ENCODE measurements at places on chromosomes 4 and X.

DNA sequence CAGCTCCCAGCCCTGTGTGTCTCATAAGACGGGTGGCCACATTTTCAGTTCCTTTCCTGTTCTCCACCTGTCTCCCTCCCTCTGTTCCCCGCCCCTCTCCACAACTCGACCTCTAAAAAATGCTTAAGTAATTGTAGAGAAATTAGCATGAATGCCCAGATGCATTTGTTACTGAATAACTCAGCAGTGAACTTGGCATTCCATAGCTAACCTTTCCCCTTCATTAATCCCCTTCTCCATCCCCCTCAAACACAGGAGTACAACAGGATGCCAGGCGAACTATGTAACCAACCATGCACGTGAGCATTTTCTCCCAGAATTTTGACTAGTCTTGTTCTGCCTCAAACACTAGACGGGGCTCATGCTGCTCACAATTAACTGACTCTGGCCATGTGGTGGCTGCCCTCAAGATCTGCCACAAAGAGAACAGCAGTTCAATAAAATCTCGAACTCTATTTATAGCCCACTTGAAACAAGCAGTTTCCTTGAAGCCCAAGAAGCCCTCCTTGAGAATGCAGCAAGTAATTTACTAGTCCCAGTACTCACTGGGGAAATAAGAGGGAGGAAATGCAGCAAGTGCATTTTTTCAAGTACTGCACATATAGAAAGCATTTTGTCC is 351.2 kb downstream of the ARHGAP24 start:
- DNase-seq = no peak

DNA sequence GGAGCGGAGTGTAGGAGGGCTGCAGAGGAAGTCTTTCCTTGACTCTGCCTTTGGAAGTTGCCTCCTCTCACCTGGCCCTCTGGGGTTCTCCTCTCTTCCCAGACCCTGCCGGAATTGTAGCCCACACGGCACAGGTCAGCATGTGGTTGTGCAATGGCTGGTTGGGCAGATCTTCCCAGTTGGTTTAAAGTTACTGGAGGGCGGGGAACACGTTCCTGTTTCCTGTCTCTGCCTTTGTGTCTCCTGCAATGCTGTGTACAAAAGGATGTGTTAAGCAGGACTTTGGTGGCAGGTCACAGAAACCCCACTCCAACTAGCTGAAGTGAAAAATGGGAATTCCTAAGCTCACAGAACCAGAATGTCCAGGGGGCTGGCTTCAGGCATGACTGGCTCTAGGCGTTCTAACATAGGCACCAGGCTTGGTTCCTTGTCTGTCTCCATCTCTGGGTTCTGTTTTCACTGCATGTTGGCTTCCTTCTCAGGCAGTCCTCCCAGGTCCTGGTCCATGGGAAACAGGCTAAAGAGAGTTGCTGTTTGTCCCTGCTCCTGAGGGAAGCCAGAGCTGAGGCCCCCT is 19.9 kb downstream of the SORCS2 start:
- no peak for DNase-seq

DNA sequence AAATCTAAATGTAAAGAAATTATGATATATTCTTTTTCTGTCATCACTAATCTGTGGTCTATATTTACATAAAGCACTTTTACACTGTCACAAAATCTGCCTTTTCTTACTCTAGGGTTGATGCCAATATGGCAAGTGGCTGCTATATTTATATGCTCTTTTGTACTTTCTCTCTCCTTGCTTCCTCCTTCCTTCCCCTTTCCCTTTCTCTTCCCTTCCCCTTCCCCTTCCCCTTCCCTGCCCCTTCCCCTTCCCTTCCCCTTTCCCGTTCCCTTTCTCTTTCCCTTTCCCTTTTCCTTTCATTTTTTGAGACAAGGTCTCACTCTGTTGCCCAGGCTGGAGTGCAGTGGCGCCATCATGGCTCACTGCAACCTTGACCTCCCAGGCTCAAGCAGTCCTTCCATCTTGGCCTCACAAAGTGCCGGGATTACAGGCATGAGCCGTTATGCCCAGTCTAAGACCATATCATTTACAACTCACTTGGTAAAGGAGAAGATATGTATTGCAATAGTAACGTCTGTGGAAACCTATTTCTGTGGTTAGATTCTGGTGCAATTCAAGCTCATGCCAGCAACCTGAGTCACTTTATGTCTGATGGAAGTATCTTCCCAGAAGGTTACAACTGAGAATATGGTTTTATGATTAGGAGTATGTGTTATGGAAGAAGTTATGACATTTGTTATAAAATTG is 13.9 kb upstream of the PLAC8 start:
- no peak for DNase-seq

DNA sequence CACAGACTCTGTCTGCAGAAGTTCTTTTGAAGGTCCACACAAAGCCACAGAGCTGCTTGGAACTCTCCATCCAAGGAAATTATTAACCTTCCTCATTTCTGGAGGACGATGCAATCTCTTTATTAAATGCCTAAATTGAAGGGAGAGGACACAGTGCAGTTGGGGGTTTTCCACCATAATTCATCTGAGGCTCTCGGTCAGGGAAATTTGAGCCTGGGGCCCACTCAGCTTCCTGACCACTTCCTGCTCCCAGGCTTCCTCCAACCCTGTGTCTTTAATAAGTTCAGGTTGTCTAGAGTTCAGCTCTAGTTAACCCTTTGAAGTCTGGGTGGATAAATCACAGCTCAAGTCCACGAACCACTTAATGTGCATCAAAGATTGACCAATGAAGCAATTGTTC is 58.5 kb downstream of the PRPS1 start:
- no peak for DNase-seq

GRCh38 chr4:88649716-88650115 is 47.9 kb downstream of the NAP1L5 start:
- DNase-seq = no peak

DNA sequence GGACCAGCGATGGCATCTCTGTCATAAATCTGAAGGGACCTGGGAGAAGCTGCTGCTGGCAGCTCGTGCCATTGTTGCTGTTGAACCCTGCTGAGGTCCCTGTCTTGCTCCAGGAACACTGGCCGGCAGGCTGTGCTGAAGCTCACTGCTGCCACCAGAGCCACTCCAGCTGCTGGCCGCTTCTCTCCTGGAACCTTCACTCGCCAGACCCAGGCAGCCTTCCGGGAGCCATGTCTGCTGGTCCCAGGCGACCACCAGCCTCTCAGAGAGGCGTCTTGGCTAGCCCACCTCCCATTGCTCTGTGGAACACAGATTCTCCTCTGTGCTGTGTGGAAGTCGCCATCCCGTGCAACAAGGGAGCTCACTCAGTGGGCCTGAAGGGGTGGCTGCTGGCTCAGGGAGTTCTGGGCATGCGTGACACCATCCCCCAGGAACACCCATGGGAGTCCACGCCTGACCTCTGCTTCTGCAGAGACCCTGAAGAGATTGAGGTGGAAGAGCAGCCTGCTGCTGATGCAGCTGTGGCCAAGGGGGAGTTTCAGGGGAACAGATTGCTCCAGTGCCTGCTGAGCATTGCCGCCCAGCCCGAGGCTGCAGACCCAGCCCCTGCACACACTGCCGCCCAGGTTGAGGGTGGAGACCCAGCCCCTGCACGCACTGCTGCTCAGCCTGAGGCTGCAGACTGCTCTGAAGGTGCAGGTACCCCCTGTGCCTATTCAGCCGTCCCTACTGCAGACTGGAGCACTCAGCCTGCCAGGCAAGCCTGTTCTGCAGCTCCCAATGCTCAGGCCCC is 33.1 kb upstream of the CYP4V2 start:
- no peak for DNase-seq

DNA sequence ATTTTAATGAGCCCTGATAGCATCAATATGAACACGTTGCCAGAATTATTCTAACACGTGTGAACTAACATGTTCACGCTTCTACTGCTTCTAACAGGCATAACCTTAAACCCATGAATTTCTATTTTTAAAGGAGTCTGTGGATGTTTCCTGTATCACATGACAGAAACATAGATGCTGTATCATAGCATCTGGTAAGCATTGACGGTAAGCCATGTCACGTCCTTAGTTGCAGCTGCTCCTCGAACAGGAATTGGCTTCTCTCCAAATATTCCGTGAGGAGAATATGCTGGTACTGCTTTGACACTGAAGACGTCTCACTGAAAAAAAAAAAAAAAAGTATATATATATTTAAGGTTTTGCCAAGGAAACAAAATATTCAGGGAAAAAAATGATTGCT is 105.1 kb upstream of the MXRA5 start:
- no peak for DNase-seq

GRCh38 chr4:91936311-91936710 is 367.5 kb upstream of the GRID2 start:
- no peak for DNase-seq

DNA sequence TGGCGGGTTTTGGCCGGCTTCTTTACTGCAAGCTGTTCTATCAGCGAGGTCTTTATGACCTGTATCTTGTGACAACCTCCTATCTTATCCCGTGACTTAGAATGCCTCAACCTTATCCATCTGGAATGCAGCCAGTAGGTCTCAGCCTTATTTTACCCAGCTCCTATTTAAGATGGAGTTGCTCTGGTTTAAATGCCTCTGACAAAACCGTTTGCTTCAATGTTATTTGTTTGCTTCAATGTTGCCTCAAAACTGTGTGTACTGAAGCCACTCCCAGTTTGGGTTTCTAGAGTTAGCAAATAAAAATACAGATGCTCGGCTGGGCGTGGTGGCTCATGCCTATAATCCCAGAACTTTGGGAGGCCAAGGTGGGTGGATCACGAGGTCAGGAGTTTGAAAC is 51.6 kb downstream of the ZNF518B start:
- no peak for DNase-seq

GRCh38 chr4:136112116-136112515 is 1420.2 kb downstream of the PCDH18 start:
- DNase-seq = no peak

DNA sequence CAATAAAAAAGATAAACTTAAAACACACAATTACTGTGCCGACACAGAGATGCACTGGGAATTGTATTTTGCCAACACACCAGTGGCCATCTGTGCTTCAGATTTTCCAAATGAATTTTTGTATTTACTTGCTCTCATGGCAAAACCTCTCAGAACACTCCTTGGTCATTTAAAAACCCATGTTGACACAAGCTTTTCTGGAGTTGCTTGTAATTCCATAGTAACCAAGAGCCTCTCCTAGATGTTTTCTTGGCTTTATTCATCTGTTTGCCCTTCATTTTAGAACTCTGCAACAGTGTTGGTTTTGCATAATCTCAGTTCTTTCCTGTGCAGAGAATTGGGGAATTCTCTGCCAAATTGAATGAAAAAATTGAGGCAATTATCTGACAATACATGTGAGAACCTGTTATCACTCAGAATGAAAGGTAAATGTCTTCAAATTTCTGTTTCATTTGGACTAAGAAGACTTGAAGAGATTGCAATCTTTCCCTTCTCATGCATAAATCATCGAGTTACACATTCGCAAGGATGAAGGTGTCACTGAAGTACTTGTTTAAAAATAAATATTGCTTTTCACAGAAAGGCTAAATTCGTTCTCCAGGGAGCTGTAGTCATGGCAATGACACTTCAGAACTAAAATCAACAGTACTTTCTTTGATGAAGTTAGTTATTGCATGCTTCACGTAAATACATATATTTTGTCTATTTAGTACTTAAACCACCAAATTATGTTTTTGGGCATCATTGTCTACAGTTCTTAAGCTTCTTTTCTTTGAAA is 301.8 kb upstream of the CTSO start:
- DNase-seq = no peak

DNA sequence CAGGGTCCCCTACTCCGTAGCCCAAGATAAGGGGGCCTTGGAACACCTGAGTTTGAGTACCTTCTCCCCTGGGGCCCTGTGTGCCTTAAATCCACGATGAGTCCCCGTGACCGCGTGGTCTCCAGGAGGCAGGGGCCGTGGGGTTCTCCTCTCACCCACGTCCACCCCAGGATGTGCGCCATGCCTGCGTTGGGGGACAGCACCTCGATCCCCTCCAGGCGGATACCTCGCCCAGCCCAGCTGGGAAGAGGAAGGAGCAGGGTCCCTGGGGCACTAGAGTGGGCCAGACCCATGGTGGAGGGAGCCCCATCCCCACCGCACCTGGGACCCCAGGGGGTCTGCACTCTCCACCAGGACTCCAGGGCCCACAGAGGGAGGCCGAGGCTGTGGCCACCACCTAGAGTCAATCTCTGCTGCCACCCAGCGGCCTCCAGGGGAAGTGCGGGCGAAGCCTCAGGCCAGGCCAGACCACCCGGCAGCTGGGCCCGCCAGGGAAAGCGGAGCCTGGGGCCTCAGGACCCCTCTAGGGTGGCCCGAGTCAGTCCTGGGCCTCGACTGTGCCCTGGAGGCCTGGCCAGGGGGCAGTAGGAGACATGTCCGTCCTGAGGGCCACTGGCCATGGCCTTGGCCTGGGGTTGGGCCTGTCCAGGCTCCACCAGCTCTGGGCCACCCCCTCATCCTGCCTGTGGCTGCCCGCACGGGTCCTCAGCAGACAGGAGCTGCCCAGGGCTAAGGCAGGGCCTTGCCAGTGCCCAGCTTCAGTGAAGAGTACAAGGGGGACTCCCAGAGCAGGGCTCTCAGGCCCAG is 55.0 kb downstream of the FAM53A start:
- peak; percentile 71 for DNase-seq

GRCh38 chr4:4560642-4561041 is 18.8 kb upstream of the STX18 start:
- no peak for DNase-seq

GRCh38 chr4:86114563-86114962 is 245.3 kb downstream of the MAPK10 start:
- DNase-seq = no peak

- no peak for DNase-seq
Observed at GRCh38 chrX:7647831-7648230, 195.1 kb upstream of the VCX start.

DNA sequence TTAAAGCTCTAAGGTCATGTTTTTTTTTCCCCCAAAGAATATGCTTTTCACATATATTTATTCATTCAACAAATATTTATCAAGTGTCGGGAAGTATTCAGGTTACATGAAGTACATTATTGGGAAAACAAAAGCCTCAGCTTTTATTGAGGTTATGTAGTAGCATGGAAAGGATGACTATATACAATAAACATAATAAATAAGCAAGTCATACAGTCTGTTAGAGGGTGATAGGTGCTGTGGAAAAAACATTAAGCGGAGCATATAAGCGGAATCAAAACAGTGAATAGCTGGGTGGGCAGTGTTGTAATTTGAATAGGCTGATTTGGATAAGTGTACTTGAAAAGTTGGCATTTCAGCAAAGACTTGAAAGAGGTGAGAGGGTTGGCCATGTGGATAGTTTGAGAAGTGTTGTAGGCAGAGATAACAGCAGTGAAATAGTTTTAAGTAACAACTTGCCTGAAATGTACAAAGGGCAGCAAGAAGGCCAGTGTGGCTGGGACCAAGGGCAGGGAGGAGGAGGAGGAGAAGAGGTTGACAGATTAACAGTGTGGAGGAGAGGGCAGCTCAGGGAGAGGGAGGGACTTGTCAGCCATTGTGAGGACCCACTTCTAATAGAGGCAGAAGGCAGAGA is 558.7 kb downstream of the SPRY1 start:
- DNase-seq = no peak

DNA sequence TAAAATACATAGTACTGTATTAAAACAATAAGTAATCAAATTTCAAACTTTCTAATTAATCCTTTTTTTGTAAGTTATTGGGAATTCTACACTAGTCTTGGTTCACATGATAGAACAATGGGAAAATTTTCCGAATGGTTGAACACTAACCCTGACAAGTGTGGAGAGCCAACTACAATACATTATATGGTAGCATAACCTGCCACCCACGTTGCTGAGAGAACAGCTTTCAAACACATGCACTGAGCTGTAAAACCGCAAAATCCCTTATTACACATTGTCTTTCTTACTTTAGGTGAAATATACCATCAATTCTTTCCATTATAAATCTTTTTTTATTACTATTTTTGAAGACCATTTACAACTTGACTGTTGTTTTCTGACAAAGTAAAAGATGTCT is 54.7 kb downstream of the ANAPC10 start:
- DNase-seq = no peak
